Activated CD4-positive, alpha-beta T cell treated with anti-CD3 and anti-CD28 coated beads, Interleukin-2, amount 50 U/mL, for 24 hours (primary cell): ENCODE measurements at places on chromosomes 2 and 18.

- no peak for DNase-seq
Observed at GRCh38 chr2:42908518-42909200, 116.3 kb upstream of the HAAO start.

DNA sequence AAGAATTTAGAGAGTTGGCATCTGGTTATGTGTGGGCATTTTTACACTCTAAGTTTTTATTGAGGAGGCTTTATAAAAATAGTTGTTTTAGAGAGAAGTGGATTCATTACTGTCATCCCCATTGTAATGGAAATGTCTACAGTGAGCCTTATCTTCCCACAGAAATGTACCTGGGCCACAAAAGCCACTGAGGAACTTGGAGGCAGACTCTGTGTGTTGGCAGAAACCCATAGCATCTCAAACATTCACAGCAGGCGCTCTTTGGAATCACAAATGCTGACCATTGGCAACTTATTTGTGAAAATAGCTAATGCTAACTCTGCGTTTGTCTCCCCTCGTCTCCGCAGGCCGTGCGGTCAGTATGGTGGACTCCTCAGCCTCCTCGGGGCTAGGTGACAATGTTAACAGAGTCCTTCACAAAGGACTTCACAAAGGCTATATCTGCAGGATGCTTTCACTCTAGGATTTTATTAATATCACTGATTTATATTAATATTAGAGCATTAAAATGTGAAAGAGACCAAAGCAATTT lies 689.1 kb upstream of the POU3F3 start:
- DNase-seq = no peak

GRCh38 chr2:136055929-136056688 lies 61.8 kb downstream of the CXCR4 start:
- peak; percentile 18 for DNase-seq

DNA sequence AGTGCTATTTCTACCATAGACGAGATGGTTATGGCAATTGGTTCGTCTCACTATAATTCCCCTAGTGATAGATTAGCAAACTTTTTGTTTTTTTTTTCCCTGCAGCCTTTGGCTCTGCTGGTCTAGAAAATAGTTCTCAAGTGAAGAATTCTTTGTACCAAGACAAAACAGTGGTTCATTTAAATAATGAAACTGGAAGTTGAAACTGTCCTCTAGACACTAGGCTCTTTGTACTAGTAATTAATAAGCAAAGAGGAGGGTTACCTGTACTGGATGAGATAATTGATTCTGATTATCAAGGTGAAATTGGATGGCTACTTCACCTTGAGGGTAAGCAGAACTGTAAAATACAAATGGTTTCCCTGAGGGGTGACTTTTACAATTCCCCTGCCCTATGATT lies 156.9 kb upstream of the DCC start:
- DNase-seq = no peak

DNA sequence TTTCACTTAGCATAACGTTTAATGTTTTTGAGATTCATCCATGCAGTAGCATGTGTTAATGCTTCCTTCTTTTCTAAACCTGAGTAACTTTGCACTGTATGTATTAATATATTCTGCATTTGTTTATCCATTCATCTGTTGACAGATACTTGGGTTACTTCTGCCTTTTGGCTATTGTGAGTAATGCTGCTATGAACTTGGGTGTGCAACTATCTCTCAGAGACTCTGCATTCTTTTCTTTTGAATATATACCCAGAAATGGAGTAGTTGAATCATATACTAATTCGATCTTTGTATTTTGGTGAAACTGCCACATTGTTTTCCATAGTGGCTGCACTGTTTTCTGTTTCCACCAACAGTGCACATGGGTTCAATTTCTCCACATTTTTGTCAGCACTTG lies 128.3 kb downstream of the SH3BP4 start:
- DNase-seq = no peak

DNA sequence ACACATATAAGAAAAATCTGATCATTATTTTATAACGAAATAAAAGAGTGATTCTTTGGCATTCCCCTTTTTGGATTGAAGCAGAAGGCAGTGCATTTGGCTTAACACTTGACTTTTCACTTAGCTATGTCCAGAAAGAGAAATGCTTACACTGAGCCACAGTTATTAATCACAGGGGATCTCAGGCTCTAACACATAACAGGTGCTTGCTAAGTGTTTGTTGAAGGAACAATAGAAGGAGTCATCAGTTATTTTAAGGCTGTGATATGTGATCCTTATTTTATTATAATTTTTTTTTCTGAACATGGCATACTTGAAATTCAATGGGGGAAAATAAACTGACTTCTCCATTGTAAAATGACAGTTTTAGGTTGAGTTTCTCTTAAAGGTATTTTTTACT lies 209.5 kb downstream of the UBE2E3 start:
- DNase-seq = no peak

DNA sequence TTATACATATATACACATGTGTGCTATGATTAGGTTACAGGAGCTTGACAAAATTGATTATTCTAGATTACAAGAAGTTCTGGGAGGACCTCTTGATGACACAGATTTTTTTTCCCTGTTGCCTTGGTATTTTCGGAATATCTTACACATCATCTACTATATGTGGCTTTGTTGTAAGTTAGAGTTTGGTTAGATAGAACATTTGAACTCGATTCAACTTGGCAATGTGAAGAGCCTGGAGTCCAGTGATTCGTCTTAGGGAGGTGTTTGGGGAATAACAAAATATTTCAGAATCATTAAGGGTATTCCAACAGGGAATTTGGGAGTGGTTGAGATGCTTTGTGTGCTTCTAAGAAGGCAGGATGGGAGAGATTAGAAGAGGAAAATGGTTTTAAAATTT lies 39.3 kb upstream of the EFEMP1 start:
- no peak for DNase-seq

DNA sequence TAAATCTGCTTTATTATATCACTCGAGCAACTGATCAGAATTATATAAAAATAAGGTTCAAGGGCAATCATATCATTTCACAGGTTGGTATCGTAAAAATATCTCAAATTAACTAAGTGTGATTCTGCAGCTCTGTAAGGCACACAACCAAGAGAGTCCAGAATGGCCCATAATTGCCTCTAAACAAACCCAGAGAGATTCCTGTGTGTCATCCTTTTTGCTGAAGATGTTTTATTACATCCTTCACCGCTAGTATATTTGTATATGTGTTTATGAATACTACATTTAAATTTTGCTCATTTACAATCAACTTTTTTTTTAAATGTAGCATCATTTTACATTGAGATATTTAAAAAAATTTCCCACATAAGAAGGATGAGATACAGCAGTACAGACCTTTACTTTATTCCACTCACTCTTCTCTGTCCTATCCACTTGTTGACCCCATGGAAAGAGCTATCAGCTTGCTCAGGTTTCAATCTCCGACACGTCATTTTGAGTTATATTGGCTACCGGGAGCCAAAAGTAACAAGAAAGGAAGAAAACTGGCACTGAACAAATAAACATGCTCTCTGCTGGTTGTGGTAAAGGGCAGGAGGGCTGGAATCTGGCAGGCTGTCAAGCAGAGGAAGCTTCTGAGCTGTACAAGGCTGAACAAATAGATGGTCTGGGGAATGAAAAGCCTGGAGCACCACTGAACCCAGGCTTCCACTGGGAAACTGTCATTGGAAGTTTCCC lies 23.1 kb downstream of the PLA2R1 start:
- DNase-seq = no peak

GRCh38 chr2:219624565-219624964 lies 2.9 kb upstream of the SLC4A3 start:
- DNase-seq = no peak

- no peak for DNase-seq
Observed at GRCh38 chr2:233480490-233481202, 85.9 kb downstream of the USP40 start.
